ENCODE measurements at places on chromosomes 1 and 21. TPM values are rescaled to one million over a fixed set of nuclear protein-coding genes. Genes with fewer than 3 reads are reported as not detected.

INSRR gene
- 0.63 TPM for total RNA-seq

NBPF9 gene
- total RNA-seq: 34.5 TPM

SPRR3 gene
- not detected for total RNA-seq

TEDDM1 gene
- total RNA-seq: not detected

TTC4 gene
- 27.1 TPM for total RNA-seq

CKS1B gene
- total RNA-seq: 112 TPM

All from T-helper 1 cell treated with Interleukin-12 subunit alpha and Interleukin-12 subunit beta and Interleukin-4 antibody, amounts not matched to agents 30 ng/mL and 1 ng/mL, for 36 hours (primary cell).